SJCRH30 (cell line): ENCODE measurements at places on chromosomes 5 and 9. TPM values are rescaled to one million over a fixed set of nuclear protein-coding genes. Genes with fewer than 3 reads are reported as not detected.

IFNA2 gene
- total RNA-seq, result not detected in 2 replicates

SV2C gene
- not detected in 2 replicates for total RNA-seq

DEPDC1B gene
- 31.4 and 33.9 TPM in 2 replicates for total RNA-seq

DIRAS2 gene
- total RNA-seq, result not detected in 2 replicates

ARSK gene
- total RNA-seq, result 13.8 and 15.7 TPM in 2 replicates

RABL6 gene
- 102 and 108 TPM in 2 replicates for total RNA-seq

SHISAL2B gene
- not detected in 2 replicates for total RNA-seq

CDH9 gene
- 0.10 TPM in 1 of 2 replicates, not detected in the other for total RNA-seq

ZBTB34 gene
- 21.6 and 23.5 TPM in 2 replicates for total RNA-seq

ZFP2 gene
- 0.23 and 0.28 TPM in 2 replicates for total RNA-seq

SPOCK1 gene
- total RNA-seq, result 0.06 TPM in 1 of 2 replicates, not detected in the other

PRR16 gene
- 0.20 and 0.84 TPM in 2 replicates for total RNA-seq

PCDHB2 gene
- total RNA-seq, result 24.4 and 24.6 TPM in 2 replicates

IRX2 gene
- total RNA-seq, result 6.1 and 6.4 TPM in 2 replicates

PCDHB7 gene
- total RNA-seq, result 1.1 and 1.3 TPM in 2 replicates

SLC6A19 gene
- total RNA-seq, result not detected in 2 replicates

SHOC1 gene
- 0.58 and 0.85 TPM in 2 replicates for total RNA-seq

FCN2 gene
- not detected in 2 replicates for total RNA-seq

SUB1 gene
- total RNA-seq, result 349 and 397 TPM in 2 replicates

GADD45G gene
- total RNA-seq, result 23.2 and 23.5 TPM in 2 replicates

CDH18 gene
- total RNA-seq, result 0.10 and 0.14 TPM in 2 replicates

CYSRT1 gene
- total RNA-seq, result 1.7 TPM in 2 replicates

PLPP7 gene
- 1.8 TPM in 2 replicates for total RNA-seq

NCS1 gene
- 86.2 and 89.2 TPM in 2 replicates for total RNA-seq

GRIA1 gene
- not detected in 2 replicates for total RNA-seq

MRPL41 gene
- total RNA-seq, result 12.3 and 15.6 TPM in 2 replicates

AMBP gene
- total RNA-seq, result 0.55 and 0.81 TPM in 2 replicates

B4GALT1 gene
- total RNA-seq, result 14.0 and 15.7 TPM in 2 replicates

CORO2A gene
- total RNA-seq, result 0.55 and 0.61 TPM in 2 replicates

HSPA5 gene
- total RNA-seq, result 130 and 136 TPM in 2 replicates

TAF1L gene
- 0.02 TPM in 1 of 2 replicates, not detected in the other for total RNA-seq

MRPL36 gene
- total RNA-seq, result 46.9 and 52.5 TPM in 2 replicates
